NCI-H146 (cell line): ENCODE measurements at places on chromosomes 16 and 17.
A peak's percentile ranks its signal among the peaks of the same experiment; 100 is the strongest.

DNA sequence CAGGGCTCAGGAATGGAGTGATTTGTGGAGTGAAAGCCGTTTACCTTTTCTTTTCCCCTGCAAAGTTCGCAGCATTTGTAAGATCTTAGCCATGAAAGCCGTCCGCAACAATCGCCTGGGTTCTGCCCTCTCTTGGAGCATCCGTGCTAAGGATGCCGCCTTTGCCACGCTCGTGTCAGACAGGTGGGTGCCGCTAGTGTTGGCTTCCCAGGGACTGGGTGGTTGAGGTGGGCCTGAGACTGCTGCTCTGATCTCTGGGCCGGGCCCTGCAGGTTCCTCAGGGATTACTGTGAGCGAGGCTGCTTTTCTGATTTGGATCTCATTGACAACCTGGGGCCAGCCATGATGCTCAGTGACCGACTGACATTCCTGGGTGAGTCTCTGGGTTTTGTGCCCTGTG, 27.3 kb downstream of the NUP85 start:
- DNase-seq, result no peak

DNA sequence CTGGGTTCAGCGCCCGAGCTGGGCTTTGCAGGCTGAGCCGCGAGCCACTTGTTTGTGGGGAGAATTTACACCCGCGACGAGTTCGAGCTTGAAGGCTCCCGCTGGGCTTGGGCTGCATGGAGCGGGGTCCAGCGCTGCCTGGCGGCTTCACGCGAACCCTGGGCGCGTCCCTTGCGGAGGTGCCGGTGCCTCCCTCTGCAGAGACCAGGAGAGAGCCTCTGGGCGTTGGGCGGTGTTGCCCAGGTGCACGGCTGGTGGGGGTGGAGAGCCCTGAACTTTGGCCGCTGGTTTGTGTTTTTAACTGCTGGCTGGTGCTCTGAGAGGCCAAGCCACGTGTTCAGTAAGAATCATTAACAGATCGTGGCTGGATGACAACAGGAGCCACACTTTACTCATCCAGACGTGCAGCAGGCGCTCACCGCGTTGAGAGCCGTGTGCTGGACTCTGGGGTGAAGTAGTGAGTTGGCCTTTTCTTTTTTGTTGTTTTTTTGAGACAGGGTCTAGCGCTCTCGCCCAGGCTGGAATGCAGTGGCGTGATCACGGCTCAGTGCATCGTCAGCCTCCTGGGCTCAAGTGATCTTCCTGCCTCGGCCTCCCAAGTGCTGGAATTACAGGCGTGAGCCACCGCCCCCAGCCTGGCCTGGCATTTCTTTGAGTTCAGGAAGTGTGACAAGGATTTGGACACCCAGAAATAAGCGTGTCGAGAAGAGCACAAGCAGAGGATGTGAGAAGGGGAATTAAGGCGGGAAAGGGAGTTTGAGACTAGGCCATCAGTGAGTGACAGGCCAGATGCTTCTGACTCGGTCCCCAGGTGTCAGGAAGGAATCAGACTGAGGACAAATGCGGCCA, 827 bp downstream of the CDK10 start:
- DNase-seq, result peak; percentile 63

DNA sequence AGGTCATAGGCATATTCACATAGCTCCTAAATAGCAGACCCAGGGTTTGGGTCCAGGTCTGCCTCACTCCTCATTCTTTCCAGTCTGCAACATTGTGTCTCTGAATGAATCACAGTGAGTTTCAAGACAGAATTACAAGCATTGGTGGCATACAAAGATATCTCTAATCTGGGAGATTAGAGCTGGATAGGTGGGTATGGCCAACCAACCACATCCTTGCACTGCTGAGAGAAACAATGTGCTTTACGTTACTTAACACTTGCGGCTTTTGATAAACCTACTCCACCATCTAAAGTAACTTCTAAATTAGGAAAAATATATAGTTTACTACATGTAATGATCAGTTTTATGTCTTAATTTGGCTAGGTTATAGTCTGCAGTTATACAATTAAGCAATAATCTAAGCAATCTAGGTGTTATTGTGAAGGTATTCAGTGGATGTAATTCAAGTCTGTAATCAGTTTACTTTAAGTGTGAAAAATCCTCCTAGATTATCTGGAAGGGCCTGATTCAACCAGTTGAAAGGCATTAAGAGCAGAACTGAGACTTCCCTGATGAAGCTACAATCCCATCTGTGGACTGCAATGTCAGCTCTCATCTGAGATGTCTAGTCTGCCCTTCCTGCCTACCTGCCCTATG, 26.7 kb downstream of the CDH11 start:
- DNase-seq, result no peak

DNA sequence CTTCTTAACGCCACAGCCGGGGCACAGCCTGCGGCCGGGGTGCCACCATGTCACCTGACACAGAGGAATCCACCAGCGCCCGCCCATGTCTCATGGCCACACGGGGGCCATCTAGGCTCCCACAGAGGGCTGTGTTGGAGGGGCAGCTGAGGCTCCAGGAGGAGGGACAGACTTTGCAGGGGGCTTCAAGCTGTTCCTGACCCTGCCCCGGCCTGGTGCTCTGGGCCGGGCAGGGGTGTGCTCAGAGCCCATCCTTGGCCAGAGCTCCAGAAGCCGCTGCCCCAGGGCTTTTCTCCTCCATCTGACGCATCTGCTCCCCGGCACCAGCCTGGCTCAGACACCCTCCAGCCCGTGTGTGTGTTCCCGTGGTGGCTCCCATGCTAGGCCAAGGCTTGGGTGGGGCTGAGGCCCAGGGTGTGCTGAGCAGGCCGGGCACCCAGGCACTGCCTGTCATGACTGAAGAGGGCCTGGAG, 7.8 kb upstream of the SLC38A10 start:
- DNase-seq, result no peak

DNA sequence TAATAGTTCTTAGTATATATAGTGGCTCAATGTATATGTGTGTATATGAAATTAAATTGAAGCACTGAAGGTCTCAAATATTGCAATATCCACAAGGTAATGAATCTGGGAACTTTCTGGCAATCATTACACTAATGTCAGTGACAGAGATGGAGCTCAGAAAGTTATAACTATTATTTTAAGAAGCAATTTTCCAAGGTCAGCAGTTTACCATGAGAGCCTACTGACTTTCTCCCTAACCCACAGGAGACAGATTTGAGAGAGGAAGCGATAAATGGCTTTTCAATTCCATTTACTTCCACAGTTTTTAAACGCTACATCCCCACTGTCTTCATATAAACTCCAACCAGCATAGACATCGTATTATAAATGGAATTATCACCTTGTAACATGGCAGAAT, 92.9 kb downstream of the PCTP start:
- DNase-seq, result no peak

GRCh38 chr17:75260641-75261335, 618 bp downstream of the GGA3 start:
- DNase-seq, result no peak

GRCh38 chr17:28700830-28701492, 10.7 kb downstream of the PROCA1 start:
- no peak for DNase-seq

GRCh38 chr16:17275076-17276009, 195.4 kb downstream of the XYLT1 start:
- DNase-seq, result no peak

DNA sequence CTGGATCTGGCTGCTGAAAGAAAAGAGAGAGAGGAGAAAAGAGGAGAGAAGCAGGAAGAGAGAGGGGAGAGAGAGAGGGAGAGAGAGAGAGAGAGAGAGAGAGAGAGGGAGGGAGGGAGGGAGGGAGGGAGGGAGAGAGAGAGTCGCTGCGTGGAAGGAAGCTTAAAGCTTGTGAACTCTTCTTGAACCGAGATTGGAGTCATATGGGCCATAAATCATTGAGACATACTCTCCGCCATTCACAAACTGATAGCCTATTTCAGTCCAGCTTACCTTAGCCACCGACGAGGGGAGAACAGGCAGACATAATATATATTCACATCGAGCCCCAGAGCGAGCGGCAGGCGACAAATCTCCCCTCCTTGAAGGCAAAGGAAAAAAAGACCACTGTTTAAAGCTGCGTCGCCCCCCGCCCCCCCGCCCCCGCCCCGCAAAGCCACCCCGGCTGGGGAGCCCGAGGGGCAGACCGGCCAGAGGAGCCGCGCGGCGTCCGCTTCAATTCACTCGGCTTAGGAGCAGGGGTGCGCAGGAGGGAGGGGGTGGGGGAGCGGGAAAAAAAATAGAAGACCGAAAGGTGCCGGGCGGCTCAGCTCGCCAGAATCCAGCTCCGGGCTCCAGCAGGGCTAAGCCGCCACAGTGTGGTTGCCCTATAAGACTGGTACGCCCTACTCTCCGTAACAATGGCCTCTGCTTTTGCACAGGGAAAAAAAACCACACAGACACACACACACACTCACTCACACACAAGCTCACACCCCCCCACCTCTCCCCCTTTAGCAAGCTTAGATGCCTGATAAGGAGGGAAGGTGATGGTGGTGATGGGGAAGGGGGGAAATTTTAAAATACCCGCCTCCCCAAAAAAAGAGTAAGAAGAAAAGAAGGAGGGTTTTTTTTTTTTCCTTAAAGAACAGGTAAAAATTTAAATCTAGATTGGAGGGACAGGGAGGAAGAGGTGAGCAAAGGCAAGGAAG, 10.6 kb upstream of the HOXB2 start:
- DNase-seq, result peak; percentile 81

DNA sequence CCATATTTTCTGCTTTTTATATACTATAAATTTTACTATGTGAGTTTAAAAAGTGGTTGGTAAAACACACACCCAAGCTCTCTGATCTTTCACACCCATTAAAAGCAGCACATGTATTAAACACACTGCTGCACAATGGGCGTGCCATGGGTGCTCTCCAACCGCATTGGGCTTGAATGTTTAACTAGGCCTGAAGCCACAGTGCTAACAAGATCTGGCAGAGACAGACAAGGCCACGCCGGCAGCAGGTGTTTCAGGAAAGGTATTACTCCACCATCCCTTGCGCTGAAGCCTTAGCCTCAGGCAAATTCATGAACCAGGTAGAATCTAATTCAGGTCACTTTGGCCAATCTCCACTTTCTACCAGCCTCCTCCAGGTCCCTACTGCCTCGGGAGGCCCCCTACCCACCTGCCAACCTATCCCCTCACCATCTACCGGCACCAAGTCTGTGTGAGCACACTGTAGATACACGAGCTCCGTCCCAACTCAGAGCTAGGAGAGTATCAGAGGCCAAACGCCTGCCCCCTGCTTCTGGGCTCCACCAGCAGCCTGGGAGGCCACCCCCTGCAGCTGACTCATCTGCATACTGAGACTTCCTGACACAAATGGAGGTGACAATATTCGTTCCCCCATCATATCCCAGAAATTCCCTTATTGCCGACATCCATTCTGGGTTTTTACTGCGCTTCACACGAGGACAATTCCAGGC, 95.0 kb downstream of the ADCY9 start:
- peak; percentile 98 for DNase-seq

GRCh38 chr17:39178536-39178935, 12.6 kb upstream of the ARL5C start:
- DNase-seq, result no peak

GRCh38 chr16:84156342-84156784, 11.3 kb downstream of the DNAAF1 start:
- no peak for DNase-seq

- no peak for DNase-seq
These were observed 111.1 kb downstream of the SMG6 start for GRCh38 chr17:2192367-2193057.

DNA sequence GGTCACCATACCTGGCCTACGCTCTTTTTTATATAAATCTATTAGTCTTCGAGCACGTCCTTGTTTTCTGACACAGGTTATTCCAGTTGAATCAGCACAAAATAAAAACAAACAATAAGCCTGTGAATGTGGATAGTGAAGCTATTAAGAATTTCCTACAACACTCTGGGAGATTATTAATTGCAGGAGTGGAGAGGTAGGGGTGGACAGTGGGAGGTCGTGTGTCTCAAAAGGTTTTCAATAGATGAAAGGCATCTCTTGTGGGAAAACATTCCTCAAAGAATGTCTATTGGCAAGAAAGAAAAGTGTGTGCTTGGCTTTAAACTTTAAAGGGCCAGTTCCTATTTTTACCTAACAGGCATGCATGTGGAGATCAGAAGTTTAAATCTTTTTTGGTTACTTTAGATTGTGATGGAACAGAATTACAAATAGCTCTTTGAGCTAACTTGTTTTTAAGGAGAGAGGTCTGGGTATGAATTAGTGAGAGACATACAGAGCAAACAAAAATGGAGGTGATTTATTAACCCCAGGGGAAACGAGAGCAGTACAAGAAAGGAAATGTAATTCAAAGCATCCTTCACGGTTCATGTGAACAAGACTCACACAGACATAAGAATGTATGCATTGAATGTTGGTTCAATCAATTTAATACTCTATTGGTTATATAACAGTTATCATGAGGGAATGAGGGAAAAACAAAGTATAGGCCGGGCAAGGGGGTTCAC, 9.0 kb downstream of the SMYD4 start:
- DNase-seq, result no peak

DNA sequence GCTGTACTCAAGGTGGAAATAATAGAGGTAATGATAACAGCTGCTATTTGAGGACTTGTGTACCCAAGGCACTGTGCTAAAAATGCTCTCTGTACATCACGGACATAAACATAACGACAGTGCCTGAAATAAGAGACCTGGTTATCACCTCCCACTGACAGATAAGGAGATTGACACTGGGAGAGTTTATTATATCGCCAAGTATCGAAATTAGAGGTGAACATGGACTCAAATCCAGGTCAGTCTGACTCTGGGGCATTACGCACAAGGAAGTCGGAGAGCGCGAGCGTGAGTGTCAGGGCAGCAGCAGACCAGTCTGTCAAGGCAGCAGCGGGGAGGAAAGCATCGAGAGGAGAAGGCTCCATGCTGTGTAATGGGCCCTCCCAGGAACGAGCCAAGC, 57.1 kb downstream of the GOSR1 start:
- peak; percentile 48 for DNase-seq

GRCh38 chr16:10828851-10829366, 10.3 kb upstream of the TVP23A start:
- no peak for DNase-seq

DNA sequence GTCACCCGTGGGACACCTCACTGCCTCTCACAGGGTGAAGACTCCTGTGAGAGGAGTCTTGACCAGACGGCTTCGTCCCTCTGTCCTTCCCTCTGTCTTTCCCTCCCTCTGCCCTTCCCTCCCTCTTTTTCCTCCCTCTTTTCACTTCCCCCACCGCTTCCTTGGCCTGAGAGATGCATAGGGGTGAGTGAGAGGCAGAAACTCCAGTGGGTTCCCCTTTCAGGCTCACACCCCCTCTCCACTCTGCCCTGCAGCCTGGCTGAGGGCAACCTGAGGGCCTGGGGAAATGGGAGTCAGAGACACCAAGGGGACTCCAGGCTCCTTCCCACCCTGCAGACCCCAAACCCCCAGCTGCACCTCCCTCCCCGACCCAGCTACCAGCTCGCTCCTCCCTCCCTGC, 14.6 kb upstream of the KRT17 start:
- no peak for DNase-seq

DNA sequence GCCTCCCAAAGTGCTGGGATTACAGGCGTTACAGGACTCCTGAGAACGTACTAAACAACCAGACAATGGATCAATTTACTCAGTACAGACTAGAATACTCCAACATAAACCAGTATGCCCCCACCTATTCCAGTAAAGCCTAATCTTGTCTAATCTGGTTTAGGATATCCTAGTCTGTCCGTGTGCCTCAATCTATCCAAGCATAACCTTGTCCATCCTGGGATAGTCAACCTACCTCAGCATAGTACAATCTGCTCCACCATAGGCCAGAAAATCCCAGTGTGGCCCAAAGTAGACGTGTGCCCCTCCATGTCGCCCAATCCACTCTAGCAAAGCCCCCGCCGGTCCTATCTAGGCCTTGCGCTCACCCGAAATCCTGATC, 625 bp downstream of the DVL2 start:
- DNase-seq, result no peak
